Activated T-helper 2 cell treated with anti-CD3 and anti-CD28 coated beads, Interferon-gamma antibody, Interleukin-2, Interleukin-4, amounts not matched to agents 10 μg/mL and 5 μg/mL and 100 μg/mL, durations not matched to agents 14 hours and 24 hours and 36 hours (primary cell): ENCODE measurements at places on chromosomes 5 and 9. TPM values are rescaled to one million over a fixed set of nuclear protein-coding genes. Genes with fewer than 3 reads are reported as not detected.

The ZFP2 gene
- 0.18 TPM in 1 of 2 replicates, not detected in the other for total RNA-seq

- no peak for DNase-seq
These were observed 1909.4 kb upstream of the WWC1 start for GRCh38 chr5:166382031-166382430.

GRCh38 chr5:107483231-107484024, 187.3 kb downstream of the EFNA5 start:
- no peak for DNase-seq

DNA sequence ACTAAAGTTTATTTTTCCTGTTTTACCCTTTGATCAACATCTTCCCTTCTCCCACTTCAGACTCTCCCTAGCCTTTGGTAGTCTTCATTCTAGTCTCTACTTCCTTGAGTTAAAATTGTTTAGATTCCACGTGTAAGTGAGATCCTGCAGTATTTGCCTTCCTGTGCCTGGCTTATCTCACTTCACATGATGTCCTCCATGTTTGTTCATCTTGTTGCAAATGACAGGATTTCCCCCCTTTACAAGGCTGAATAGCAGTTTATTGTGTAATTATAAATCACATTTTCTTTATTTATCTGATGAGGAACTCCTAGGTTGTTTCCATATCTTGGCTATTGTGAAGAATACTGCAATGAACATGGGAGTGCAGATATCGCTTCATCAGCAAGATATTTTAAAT, 461.7 kb downstream of the CHSY3 start:
- no peak for DNase-seq

GRCh38 chr9:93096131-93096802, at the start of gene CARD19:
Gene CARD19 (plus strand): TSS chr9:93096217. CDS start chr9:93096346, 129 bp downstream.
- DNase-seq: no peak

DNA sequence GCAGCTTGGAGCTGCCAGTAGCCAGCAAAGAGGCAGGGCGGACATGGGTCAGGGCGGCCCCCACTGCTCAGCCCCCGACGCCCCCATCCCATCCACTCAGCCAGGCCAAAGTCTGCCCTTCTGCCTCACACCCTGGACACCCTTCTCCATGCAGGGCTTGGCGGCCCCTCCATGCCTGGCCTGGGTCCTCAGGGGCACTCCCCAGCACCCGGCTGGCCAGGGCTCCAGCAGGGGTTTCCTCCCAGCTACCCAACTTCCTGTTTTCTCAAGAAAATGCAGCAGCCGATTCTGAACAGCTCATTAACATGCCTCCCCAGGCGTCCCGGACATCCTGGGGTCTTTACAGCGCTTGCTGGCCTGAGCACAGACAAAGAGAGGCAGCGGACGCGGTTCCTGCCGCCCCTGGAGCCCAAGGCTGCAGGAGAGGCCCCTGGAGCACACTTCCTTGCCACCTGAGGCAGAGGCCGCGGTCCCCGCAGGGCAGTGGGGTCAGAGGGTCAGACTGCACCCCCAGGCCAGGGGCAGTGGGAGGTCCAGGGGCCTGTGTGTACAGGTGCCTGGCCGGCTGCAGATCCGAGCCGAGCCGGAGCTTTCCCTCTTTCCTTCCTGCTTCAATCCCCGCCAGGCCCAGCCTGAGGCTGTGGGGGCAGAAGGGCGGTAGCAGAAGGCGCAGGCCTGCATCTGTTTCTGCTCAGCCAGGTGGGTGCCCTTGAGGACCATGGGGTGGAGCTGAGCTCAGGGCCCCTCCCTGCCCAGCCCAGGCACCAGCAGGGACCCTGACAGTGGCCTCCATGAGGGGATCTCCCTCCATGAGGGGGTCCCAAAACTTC, 18.7 kb upstream of the NRARP start:
- peak; percentile 17 for DNase-seq

GRCh38 chr5:116629168-116629567, 54.5 kb upstream of the SEMA6A start:
- DNase-seq: no peak

The C7 gene
- not detected in 2 replicates for total RNA-seq

The TMEM38B gene
- total RNA-seq: 11.3 and 13.1 TPM in 2 replicates

GRCh38 chr9:1604942-1605560, 410.1 kb upstream of the SMARCA2 start:
- DNase-seq: no peak

DNA sequence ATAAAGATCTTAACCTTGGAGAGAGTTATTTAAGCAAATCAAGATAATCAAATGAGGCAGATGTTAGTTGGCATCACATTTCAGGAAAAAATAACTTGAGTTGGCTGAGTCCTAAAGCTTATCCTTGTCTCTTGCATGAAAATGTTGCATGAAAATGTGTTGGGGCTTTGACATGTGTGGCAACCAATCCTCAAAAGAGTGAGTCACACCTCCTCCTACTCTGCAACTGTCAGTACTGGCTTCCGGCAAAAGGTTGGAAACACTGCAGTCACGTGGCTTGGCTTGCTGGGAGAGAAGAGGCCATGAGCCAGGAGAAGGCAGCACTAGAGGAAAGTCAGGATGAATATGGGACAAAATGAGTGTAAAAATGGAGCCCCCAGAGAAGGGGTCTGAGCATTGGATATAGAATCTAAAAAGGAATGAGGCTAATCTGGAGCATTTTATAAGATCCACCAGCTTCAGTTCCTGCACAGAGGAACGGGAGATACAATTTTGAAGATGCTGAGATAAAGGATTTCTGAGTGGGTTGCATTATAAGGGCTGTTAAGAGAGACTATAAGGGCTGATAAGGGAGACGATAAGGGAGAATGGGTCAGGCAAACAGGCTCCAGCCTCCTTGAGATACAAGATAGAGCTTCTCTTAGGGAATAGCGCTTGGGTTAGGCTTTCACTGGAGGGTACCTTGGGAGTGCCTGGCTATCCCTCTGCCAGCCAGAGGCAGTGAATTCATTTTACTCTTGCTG, 43.1 kb downstream of the SPATA31D1 start:
- no peak for DNase-seq

DNA sequence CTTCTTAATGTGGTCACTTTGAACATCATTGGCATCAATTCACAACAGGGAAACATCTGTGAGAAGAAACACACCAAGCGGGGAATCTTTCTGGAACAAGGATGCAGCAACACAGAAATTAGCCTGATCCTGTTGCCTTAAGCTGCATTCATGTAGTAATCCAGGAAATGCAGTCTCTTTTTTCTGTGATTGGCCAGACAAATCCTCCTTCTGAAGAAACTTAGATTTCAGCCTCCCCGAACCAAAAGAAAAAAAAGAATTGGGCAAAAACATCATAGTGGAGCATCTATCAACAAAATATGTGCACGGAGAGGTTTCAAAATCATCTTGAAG, 7.2 kb upstream of the XPA start:
- no peak for DNase-seq

- no peak for DNase-seq
These were observed 112.2 kb downstream of the MRPL36 start for GRCh38 chr5:1687301-1687970.

GRCh38 chr5:39941416-39941815, 516.6 kb upstream of the DAB2 start:
- no peak for DNase-seq

DNA sequence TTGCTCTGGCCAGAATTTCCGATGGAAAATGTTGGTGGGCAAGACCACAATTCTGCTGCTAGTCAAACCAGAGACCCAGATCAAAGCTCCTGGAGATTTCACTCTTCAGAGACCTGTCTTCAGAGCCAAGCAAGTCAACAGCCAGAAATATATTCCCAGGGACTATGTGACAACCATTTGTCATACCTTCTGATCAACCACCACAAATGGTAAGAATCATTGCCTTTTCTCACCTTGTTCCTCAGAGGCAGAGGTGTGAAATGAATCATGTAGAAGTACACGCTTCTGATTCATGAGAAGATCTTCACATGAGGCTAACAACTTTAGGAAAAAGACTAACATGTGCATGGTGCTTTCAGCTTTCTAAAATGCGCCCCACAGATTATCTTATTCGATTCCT, 53.5 kb downstream of the SUSD1 start:
- DNase-seq: no peak

- no peak for DNase-seq
These were observed 63.2 kb downstream of the MED27 start for GRCh38 chr9:132016456-132016855.

- no peak for DNase-seq
These were observed 303.8 kb downstream of the EDIL3 start for GRCh38 chr5:84080908-84081307.

GRCh38 chr9:117116084-117116483, 298.8 kb downstream of the ASTN2 start:
- DNase-seq: no peak

The IL13 gene
- total RNA-seq: 777 and 830 TPM in 2 replicates

The DRD1 gene
- total RNA-seq: not detected in 2 replicates

DNA sequence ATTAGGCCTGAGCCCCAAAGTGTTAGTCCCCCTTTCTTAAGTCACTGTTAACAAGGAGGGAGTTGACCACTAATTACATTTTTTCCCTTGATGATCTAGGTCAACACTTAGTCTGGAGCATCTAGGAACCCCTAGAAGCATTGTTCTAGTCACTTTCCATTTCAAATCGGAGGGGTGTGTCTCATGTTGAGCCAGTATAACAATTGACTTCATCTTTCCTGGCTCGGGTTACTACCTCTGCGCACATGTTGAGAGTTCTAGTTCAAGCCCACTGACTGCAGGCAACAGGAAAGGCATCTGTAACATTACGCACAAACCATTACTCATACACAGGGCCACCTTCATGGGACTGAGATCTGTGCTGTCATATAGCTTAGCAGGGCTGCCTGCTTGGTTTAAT, 164.9 kb downstream of the NTRK2 start:
- DNase-seq: no peak

DNA sequence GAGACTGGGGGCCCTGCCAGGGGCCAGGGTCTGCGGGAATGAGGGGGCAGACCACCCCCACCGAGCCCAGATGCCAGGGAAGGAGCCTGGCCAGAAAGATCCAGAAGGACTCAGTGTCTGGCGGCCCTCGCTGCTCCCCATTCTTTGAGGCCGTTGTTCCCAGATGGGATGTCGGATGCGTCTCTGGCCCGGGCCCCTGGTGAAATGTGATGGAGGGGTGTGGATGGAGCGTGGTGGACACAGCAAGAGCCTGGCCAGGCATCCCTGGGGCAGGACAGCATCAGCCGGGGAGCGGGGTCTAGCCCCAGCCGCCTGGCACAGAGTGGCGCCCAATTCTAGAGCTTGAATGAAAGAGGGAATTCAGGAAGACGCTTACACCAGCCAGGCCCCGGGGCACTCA, 46.2 kb upstream of the NKD2 start:
- DNase-seq: no peak

GRCh38 chr9:18545636-18546360, 71.8 kb downstream of the ADAMTSL1 start:
- DNase-seq: no peak

The ANKRD34B gene
- not detected in 2 replicates for total RNA-seq

DNA sequence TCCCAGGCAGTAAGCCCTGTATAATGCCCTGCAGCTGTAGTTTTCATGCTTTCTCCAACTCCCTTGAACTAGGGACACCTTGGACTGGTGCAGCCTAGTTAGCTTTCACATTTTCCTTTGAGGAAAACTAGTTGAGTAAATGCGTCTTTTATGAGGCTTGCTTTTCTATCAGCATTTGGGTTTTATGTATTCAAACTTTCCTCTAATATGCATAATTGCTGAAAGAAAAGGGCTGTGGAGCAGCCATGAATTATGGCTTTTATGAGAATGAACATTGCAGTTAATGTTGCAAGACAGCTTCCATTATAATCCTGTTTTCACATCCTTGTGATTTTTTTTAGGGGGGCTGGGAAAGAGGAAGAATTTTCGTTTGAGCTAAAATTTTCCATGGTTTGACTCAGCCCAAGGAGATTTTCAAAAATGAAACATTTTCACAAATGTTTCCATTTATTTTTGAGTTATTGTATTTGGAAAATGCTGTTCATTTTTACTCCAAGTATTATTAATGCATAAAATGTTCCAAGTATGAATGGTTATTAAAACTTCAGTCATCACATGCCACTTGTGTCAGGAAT, 57.9 kb upstream of the PPP3R2 start:
- DNase-seq: no peak

- no peak for DNase-seq
These were observed 121.7 kb upstream of the BNC2 start for GRCh38 chr9:16992138-16992537.

DNA sequence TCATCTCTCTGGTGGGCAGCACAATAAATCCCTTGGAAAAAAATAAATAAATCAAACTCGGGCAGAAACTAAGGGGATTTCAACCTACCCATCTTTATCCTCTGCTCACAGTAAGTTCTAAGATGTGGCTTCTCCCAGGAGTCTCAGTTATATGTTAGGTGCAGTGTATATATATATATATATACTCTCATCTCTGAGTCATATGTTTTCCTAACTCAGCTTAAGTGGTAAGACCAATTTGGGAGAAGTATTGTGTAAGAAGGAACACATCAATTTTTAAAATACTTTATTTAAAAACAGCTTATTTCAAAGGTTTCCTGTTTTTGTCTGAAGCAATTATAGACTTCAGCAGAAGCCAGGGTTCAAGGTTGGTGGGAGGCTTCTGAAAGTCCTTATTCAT, 20.3 kb upstream of the OSMR start:
- no peak for DNase-seq

DNA sequence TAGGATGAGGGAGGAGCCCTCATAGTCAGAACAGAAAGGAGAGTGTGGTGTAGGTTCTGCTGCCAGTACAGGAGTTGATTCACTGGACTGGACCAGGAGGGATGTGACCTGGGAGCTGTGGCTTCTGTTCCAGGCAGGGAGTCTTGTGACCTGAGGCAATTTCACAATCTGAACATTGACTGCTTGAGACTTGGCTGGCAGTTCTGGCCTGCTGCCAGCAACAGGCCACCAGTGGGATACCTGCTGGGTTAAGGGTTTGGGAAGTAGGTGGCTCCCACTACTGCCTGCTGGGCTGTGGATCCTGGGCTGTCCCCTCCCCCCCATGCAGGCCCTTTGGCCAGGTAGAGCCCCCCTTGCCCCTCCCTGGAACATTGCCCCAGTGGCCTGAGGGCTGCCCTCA, 268.6 kb upstream of the ARRDC3 start:
- no peak for DNase-seq

DNA sequence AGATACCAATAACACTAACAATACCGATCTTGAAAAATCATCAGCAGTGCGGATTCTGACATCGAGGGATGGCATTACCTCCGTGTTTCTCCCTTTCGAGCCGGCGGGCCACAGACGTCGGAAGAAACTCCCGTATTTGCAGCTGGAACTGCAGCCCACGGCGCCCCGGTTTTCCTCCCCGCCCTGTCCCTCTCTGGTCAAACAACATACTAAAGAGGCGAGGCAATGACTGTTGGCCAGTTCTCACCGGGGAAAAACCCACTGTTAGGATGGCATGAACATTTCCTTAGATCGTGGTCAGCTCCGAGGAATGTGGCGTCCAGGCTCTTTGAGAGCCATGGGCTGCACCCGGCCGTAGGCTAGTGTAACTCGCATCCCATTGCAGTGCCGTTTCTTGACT, 32.8 kb downstream of the OLFM1 start:
- DNase-seq: no peak

The OBP2B gene
- total RNA-seq: not detected in 2 replicates

DNA sequence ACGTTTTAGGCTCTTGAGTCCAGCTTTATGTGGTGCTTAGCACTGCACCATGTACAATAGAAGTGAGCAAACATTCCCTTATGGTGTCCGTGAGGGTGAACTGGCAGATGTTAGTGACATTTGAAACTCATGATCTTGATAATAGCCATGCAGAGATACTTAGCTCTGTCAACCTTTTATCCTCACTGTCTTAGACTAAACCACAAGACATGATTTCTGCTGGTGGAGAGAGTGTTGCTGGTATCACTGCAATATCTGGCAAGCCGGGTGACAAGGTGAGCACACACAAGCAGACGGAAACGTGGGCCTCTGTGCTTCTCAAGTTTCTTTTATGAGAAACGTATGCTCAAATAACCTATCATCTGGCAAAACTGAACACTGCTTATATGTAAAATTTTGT, 68.4 kb downstream of the CAST start:
- no peak for DNase-seq

GRCh38 chr5:32511776-32512374, 67.3 kb upstream of the ZFR start:
- no peak for DNase-seq

The LSM11 gene
- total RNA-seq: 8.7 and 8.9 TPM in 2 replicates
